Renal cortex interstitium (tissue), 15 donors: ENCODE measurements at places on chromosomes 2 and 18. TPM values are rescaled to one million over a fixed set of nuclear protein-coding genes. Genes with fewer than 3 reads are reported as not detected.

NMUR1 gene
- 0.42 TPM for polyA plus RNA-seq

CIB4 gene
- polyA plus RNA-seq: 0.29 TPM

CNGA3 gene
- not detected for polyA plus RNA-seq

COL4A3 gene
- polyA plus RNA-seq: 47.1 TPM

ALLC gene
- polyA plus RNA-seq: not detected

CD28 gene
- 1.9 TPM for polyA plus RNA-seq

FSHR gene
- polyA plus RNA-seq: not detected

PID1 gene
- polyA plus RNA-seq: 5.6 TPM

ERBB4 gene
- polyA plus RNA-seq: 54.7 TPM

CCDC141 gene
- polyA plus RNA-seq: 0.22 TPM

TUBB8B gene
- 1.8 TPM for polyA plus RNA-seq

SCYGR4 gene
- polyA plus RNA-seq: not detected

DNA sequence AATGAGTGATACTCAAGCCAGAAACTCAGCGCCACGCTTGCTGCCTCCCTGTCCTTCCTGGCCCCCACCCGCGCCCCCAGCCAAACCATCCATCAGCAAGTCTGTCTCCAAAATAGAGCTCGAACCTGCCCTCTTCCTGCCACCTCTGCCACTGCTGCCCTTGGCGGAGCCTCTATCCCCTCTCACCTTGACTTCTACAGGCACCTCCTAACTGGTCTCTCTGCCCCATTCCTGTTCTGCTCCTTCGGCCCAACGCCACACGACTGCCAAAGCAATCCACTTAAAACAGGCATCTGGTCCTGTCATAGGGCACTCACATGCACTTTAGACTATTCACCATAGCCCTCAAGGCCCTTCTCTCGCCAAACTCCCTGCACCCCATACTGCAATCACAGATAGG, 210.3 kb upstream of the SMAD2 start:
- DNase-seq: no peak

DNA sequence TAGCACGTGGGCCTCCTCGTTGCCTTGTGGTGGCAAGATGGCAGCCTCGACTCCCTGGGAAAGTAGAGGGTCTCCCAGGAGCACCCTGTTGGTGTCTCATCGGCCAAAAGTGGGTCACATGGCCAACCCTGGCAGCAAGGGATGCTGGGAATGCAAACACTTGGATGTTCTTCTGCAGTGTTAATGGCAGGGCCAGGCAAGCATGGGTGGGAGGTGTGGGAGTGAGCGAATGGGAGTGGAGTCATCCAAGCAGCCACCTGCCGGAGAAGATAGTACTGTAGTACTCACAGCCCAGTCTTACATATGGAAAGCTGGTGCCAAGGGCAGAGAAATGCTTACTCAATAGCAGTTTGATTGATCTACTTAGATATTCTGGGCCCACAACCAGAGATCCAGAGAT, 122.2 kb downstream of the INHBB start:
- DNase-seq: no peak

- DNase-seq: no peak
Observed at GRCh38 chr2:128214866-128215460, 103.7 kb downstream of the HS6ST1 start.

- peak; percentile 16 for DNase-seq
Observed at GRCh38 chr18:43587538-43588153, 310.4 kb upstream of the SYT4 start.

DNA sequence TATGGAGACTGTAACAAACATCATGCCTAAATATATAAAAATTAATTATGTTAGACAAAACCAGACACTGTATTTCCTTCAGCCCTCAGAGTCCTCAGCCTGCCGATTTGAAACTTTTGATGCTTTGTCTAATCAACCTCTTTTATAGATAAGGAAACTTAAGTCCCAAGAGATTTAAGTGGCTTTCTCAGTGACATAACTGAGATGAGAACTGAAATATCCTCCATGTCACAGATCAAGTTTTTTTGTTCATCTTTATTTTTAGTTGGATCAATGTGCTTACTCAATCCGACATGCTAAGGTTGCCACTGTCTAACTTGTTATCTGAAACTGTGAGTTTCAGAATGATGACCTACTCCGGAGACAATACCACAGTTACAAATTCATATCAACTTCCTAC, 72.3 kb downstream of the BARD1 start:
- no peak for DNase-seq

DNA sequence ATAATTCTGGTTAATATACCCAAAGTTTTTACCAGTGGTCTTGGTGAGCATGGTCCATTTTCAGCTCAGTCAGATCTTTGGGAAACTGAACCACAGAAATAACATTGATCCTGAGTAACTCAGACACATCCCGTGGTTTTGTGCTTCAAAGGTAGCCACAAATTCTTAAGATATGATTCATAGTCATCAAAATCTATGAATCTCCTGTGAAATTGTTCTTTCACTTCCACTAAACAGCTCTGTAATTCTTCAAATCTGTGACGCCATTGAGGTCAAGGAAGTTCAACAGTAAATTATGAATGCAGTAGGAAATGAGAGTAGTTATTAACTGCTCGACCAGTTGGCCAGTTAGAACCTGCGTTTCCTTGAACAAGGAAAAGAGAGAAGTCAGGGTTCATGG, 147.3 kb downstream of the IRS1 start:
- no peak for DNase-seq

GRCh38 chr18:55076643-55077218, 117.5 kb upstream of the CCDC68 start:
- DNase-seq: no peak

GRCh38 chr2:239293775-239294430, 106.9 kb downstream of the HDAC4 start:
- DNase-seq: no peak

DNA sequence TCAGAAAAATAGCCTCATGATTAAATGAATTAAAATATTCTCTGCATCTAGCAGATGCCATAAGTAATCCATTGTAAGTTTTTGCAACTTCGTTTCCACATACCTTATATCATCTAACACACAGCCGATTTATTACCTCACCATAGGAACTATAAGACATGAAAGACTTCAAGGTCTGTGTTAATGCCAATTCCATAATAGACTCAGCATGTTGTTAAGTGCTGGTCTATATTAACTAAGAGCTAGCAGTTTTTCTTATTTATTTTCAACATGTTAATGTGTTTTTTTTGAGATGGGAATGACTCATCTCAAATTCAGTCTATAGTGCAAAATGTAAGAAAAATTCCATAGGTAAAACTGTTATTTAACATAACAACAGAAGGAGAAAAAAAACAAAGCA, 243.9 kb upstream of the GULP1 start:
- DNase-seq: no peak

DNA sequence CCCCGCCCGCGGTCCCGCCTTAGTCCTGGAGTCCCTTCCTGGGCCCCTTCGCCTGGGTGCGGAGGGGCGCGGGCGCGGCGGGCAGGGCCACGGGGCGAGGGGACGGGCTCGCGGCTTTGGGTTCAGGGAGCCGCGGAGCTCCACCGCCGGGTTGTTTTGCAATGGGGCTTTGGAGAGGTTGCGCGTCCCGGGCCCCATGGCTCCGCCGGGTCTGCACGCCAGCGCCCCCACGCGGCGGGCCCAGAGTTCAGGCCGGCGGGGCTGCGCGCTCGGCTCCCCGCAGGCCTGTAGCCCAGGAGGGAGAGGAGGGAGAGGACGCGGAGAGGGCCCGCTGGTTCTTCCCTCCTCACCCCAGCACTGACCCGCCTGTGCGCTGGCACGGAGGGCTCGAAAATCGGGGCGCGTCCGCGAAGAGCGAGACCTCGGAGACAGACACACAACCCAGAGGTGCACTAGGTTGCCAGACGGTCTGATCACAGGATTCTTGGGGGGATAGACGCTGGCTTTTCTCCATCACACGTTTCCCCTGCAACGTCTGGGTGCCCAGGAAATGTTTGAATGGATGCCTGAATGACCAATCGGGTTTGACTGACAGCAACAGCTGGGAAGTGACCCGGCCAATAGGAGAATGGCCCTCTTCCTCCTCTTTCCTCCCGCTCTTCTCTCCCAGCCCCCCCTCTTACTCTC, 4.9 kb upstream of the SIX2 start:
- no peak for DNase-seq

- DNase-seq: no peak
Observed at GRCh38 chr2:38945911-38946310, 56.2 kb downstream of the ARHGEF33 start.

- DNase-seq: no peak
Observed at GRCh38 chr2:208036357-208036756, 11.0 kb upstream of the PLEKHM3 start.

DNA sequence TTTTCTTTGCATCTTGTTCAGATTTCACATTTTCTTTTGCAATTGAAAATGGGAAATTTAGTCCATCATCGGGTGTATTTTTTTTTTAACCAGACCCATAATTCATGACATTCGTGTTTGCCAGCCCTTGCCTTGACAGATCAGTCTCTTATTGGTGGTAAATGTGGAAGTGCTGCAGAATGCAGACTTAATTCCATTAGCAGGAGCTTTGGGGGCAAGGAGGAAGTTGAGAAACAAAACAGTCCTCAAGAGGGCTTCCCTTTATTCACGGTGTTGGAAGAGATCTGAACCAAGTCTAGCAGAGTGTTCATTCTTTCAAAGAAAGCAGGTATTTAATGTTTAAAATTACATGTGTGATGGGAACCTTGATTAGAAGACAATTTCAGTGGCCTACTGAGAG, 16.6 kb upstream of the RPE start:
- no peak for DNase-seq

GRCh38 chr2:63792530-63792929, 49.2 kb upstream of the UGP2 start:
- DNase-seq: no peak

DNA sequence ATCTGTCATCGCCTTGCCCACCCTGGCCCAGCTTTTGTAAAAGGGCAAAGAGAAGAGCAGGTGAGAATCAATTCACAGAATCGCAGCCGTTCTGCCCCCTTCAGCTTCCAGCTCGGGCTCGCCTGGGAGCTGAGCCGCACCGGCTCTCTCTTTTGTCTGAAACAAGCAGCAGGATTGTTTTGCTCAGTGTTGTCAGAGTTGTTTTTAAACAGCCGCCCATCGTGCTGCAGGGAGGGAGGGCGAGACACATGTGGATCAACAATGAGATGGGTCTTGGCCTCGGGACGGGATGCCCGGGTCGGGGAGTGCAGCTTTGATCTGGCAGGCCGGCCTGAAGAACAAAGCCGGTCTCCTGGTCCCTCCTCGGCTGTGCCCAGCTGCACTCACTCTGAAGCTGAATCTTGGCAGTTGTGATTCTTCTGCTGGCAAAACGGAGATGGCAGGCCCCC, 39.7 kb upstream of the HDAC4 start:
- no peak for DNase-seq

GRCh38 chr2:161327582-161327981, 19.4 kb downstream of the PSMD14 start:
- no peak for DNase-seq

DNA sequence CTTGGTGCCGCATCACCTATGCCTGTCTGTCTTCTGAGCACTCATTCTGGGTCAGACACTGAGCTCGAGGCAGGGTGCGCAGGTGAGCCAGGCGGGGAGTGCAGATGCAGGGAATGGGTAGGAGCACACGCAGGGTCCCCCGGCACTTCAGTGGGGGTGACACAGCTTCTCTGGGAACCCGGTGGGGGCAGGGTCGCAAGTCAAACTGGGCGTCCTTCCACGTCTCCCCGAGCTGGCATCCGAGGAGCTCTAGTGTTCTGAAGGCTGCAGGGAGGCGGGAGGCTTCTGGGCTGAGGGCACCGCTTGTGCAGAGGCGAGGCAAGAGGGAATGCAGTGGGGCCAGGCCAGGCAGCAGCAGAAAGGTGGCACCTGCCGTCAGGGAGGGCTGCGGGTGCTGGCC, 86.0 kb downstream of the DGKD start:
- no peak for DNase-seq

DNA sequence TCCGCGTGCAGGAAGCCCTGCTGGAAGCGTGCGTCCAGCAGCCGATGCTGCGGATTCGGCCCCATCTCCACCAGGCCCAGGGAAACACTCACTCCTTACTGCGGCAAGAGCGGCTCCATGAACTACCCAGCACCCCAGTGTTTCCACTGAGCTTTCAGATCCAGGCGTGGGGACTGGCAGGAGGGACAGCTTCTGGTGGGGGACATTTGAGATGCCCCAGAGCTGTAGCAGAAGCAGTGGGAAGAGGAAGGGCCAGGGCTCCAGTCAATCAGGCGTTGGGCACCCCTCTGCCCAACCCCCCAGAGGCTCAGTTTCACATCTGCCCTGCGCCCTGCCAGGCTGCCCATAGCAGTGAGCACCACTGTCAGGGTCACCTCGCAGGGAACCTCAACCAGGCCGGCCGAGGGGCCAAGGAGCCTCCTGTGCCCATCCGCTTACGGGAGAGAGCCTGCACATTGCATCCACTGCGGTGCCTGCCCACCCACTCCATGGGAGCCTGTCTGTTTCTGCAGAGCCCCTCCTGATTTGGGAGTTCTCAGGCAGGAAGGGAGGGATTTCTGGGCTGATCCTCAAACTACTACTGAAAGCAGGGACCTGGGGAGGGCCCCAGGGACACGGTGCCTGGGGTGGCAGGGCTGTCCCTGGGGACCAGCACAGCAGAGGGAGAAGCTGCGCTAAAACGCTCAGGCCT, 4.6 kb downstream of the AGXT start:
- DNase-seq: no peak

GRCh38 chr2:195861821-195862220, 204.8 kb downstream of the SLC39A10 start:
- no peak for DNase-seq

DNA sequence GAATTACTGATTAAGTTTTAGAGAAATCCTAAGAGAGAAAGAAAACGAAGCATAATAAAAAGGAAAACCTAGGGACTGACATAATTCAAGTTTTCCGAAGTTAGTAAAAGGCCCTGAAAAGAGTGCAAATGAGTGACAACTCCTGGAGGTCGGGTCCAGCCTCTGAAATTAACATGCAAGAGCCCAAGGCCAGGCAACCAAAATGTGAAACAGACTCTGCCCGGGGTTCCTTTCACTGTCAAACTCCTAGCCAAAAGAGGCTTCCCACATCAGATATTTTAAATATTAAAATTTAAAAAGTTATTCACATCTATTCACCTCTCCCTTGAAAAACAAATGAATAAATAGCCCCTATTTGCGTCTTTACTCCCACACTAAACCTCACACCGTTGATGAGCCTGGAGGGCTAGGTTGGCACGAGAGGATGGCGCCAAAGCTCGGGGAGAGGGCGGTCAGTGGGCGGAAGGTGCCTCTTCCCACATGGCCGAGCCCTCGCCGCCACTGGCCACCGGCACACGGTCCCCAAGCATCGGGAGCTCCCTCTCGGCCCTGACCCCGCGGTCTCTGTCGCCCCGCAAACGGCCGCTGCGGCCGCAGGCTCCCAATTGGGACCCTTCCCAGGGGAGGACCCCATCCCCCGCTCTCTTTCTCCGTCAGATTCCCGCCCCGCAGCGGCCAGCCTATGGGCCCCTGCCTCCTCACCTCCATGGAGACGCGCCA, 630 bp downstream of the PPM1G start:
- no peak for DNase-seq
